ENCODE measurements at places on chromosomes 13 and 19. TPM values are rescaled to one million over a fixed set of nuclear protein-coding genes. Genes with fewer than 3 reads are reported as not detected.

DNA sequence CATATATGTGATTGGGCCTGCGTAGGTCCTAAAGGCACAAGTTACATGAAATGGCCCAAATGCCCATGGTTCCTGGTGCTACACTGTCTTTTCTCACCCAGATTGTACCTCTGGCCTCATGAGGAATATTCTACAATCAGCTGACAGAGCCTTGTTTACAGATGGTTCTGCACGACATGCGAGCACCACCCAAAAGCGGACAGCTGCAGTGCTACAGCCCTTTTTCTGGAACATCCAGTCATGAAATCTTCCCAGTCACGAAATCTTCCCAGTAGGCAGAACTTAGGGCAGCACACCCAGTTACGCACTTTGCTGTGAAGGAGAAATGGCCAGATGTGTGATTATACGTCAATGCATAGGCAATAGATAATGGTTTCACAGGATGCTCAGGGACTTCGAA, 7.7 kb upstream of the ELF1 start:
- no peak for DNase-seq

- DNase-seq = peak; percentile 27
Observed at GRCh38 chr13:36998624-36999041, 507 bp downstream of the ALG5 start.

DNA sequence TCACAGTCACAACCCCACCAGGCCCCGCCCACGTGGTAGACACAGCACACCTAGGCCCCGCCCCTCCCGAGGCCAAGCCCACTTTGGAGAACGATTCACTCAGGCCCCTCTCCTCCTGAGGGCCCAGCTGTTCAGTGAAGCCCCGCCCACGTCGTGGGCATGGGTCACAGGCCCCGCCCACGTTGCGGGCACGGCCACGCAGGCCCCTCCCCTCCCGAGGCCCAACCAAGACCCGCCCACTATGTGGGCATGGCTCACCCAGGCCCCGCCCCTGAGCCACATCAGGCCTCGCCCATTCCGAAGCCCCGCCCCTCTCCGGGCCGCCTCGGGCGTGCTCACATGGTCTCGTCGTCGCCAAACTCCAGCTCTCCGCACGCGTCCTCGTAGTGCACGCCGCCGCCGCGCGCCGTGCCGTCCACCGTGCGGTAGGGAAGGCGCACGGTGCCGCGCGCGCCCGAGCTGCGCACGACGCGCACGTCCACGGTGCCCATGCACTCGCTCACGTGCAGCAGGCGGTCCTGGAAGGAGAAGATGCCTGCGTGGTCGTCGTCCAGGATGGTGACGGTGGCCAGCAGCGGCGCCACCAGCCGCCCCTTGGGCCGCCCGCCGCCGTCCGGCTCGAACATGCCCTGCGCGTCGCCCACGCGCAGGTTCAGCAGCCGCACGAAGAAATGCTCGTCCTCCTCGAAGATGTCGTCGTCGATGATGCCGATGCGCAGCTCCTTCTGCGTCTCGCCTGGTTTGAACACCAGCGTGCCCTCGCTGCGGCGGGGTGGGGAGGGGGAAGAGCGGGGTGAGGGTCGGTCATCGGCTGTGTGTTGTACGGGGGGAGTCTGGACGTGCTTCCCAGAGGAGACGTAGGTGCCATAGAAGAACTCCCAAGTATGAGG, 24.0 kb downstream of the SLC8A2 start:
- DNase-seq = peak; percentile 45

DNA sequence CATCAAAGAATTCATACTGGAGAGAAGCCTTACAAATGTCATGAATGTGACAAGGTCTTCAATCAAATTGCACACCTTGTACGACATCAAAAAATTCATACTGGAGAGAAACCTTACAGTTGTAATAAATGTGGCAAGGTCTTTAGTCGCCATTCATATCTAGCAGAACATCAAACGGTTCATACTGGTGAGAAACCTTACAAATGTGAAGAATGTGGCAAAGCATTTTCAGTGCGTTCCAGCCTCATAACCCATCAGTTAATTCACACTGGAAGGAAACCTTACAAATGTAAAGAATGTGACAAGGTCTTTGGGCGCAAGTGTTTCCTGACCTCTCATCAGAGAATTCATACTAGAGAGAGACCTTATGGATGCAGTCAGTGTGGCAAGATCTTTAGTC, 13.2 kb upstream of the ZNF534 start:
- no peak for DNase-seq

- no peak for DNase-seq
Observed at GRCh38 chr19:15443838-15444237, 5.9 kb downstream of the WIZ start.

- no peak for DNase-seq
Observed at GRCh38 chr19:41709951-41710645, 1.7 kb downstream of the CEACAM5 start.

GRCh38 chr13:75372517-75372916, 109.5 kb downstream of the TBC1D4 start:
- no peak for DNase-seq

GRCh38 chr13:80116107-80116506, 224.8 kb downstream of the SPRY2 start:
- no peak for DNase-seq

GRCh38 chr19:18863843-18864362, 32.1 kb downstream of the CERS1 start:
- DNase-seq = no peak

- DNase-seq = no peak
Observed at GRCh38 chr13:32538143-32538620, 413 bp downstream of the N4BP2L2 start.

- DNase-seq = no peak
Observed at GRCh38 chr19:18521692-18522123, at the start of gene ELL. ELL (minus strand) TSS chr19:18522070; CDS start chr19:18522055, 15 bp downstream.

DNA sequence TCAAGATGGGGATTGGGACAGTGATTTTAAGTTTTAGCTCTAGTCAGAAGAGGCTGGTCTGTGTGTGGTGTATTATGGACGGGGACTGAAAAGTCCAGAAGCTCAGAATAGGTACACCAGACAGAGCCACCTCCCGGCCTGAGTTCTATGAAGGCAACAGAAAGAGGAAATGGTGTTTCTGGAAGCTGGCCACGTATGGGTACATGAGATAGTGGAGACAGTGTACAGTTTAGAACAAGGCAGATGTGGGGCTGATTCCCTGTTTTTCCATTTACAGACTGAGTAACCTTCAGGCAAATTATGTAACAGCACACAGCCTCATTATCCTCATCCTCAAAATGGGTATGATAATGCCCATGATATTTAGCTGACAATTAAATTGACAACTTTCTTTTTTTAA, 1.3 kb downstream of the ZNF175 start:
- DNase-seq = no peak

DNA sequence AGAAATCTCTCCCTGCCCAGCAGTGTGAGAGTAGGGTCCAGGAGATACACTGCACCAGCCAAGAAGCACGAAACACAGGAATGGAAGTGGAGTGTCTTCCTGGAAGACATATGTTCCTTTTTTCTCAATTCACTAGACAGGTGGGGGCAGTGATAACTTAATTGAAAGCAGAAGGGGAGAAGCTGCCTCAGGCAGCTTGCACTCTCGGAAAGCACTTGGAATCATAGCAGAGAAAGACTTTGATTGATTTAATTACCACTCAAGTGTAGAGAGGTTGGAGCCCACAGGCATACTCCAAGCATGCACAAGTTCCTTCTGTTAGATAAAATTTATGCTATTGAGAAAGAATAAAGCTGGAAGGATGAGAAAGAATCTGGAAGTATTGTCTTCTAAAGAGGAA, 249.4 kb downstream of the SLITRK6 start:
- no peak for DNase-seq

DNA sequence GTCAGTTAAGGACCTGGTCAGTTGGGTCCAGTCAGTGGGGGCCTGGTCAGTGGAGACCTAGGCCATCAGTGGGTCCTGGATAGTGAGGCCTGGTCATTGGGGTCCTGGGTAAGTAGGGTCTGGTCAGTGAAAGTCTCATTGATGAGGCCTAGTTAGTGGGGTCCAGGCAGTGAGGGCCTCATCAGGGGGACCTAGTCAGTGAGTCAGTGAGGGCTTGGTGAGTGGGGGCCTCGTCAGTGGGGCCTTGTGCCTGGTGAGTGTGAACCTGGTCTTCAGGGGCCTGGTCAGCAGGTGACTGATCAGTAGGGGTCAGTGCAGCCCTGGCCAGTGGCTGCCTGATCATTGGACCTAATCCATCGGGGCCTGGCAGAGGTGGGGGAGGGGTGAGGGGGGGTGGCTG, 42.6 kb upstream of the TPM4 start:
- DNase-seq = no peak

- peak; percentile 92 for DNase-seq
Observed at GRCh38 chr19:49546825-49547565, 19.2 kb downstream of the RCN3 start.

GRCh38 chr19:58181902-58182576, 822 bp upstream of the ZNF274 start:
- DNase-seq = peak; percentile 76

DNA sequence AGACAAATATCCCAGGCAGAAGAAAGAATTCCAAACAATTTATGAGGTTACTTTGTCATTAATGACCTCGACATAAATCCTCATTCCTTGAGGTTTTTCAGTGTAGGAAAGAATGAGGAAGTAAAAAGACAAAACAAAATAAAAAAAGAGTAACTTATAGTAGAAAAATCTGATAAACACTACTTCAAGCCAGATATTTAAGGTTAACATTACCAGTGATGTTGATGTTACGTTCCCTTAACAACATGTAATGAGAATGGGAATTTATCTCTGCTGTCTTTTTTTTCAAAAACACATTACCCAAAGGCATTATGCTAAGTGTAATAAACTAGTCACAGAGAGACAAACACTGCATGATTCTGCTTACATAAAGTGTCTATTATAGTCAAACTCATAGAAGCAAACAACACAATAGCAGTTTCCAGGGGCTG, 935.1 kb downstream of the SLITRK1 start:
- DNase-seq = no peak

- DNase-seq = no peak
Observed at GRCh38 chr13:92901739-92902138, 324.9 kb upstream of the GPC6 start.

ZNF776 gene
- total RNA-seq = 10.5 TPM

ATP4A gene
- not detected for total RNA-seq

NCCRP1 gene
- not detected for total RNA-seq

FXYD7 gene
- 4.9 TPM for total RNA-seq

IGFL3 gene
- not detected for total RNA-seq

ANO8 gene
- total RNA-seq = 18.5 TPM

Measured in natural killer cell (primary cell).